NCI-H1417 treated with DMSO at 0.1 percent for 48 hours (cell line): ENCODE measurements at places on chromosomes 3 and 15.

DNA sequence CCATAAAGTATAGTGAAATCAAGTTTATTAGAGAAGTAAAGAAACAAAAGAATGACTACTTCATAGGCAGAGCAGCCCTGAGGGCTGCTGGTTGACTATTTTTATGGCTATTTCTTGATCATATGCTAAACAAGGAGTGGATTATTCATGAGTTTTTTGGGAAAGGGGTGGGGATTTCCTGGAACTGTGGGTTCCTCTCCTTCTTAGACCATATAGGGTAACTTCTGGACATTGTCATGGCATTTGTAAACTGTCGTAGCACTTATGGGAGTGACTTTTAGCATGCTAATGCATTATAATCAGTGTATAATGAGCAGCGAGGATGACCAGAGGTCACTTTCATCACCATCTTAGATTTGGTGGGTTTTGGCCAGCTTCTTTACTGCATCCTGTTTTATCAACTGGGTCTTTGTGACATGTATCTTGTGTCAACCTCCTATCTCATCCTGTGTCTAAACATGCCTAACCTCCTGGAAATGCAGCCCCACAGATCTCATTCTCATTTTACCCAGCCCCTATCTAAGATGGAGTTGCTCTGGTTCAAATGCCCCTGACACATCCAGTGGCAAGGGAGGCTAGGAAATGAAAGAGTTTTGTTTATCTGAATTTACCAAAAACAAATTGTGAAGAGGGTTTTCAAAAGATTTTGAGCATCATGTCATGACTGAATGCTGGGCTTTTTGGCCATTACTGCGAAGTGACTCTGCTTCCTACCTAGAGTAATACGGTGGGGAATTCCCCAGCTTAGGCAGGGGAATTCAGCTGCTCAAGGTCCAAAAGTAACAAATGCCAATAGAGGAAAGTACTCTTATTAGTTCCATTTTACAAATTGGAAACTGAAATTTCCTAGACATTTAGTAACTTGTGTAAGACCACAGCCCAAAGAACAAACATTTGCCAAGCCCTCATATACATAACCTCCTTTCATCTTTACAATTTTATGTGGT lies 6.2 kb upstream of the SPSB4 start:
- DNase-seq: no peak

GRCh38 chr3:187739561-187740332 lies 5.5 kb downstream of the BCL6 start:
- no peak for DNase-seq

- no peak for DNase-seq
These were observed 159.9 kb downstream of the KLF13 start for GRCh38 chr15:31486506-31486905.

DNA sequence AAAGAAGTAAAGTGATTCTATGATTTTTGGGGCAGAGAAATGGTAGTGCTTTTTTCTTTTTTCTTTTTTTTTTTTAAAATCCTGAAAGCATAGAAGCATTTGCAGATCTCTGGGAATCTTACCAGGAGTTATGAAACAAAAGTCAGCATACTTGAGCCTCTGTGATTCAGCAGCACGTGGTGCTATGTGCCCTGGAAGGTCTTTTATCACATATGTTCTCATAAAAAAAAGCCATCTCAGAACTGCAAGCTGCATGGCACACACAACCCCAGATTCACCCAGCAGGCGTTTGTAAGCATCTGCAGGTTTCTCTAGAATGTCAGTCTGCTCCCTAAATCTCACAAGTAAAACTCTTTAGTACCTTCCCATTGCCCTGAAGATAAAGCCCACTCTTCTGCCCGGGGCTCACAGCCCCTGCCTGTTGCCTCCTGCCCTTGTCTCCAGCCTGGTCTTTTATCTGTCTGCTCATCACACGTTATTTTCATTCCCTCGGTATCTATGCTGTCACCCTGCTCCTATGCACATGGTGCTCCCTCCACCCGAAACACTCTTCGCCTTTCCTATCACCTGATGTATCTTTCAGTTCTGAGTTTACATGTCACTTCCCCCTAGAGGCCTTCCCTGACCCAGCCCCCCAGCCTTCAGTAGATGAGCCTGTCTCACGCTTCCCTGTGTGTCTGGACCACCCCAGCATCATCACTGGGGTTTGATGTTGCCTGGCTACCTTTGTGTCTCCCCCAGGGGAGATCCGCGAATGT lies 72.4 kb downstream of the CHDH start:
- no peak for DNase-seq

- no peak for DNase-seq
These were observed 79.3 kb upstream of the GMNC start for GRCh38 chr3:190941694-190942260.

- DNase-seq: no peak
These were observed 4.1 kb upstream of the CLASP2 start for GRCh38 chr3:33722191-33722590.

DNA sequence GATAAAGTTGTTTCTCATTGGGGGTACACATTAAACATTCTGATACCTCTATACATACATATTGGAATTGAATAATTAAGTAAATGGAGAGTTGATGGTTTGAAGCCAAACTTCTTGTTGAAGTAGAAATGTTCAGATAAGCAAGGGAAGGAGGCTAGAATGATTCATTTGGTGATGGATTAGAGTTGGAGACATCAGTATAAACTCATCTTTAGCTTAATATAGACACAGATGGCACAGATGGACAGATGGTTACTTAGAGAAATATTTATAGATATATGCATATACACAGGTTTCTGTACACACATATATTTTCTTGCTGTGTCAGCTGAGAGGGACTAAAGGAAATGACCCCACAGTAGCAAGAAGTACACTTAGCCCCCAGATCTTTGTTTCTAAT lies 69.5 kb downstream of the LRRC49 start:
- no peak for DNase-seq

- DNase-seq: no peak
These were observed 19.9 kb downstream of the EEFSEC start for GRCh38 chr3:128173200-128173599.

DNA sequence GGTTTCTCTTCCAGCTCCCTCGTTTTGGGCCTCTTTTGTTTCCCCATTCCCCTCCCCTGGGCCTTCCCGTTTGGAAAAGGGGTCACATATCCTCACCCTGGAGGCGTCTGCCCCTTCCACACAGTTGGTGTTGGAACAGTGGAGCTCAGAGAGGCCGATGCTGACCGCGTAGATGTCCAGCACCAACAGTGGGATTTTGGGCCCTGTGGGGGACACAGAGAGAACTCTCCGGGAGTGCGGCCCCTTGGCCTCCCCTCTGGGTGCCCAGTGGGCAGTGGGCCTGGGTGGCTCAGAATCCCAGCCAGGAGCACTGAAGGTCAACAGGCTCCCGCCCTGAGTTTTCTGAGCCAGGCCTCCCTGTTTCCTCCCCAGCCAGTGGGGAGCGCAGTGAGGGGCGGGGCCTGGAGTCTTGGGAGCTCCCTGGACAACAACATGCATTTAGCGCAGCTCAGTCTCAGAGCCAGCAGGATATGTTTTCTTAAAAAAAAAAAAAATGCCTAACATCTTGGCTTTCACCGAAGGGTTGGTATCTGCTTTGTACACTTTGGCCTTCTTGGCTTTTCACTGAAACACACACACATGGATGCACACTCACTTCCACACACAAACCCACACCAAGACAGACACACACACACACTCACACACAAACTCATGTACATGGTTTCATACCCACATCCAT lies 670 bp upstream of the ISLR start:
- DNase-seq: no peak

DNA sequence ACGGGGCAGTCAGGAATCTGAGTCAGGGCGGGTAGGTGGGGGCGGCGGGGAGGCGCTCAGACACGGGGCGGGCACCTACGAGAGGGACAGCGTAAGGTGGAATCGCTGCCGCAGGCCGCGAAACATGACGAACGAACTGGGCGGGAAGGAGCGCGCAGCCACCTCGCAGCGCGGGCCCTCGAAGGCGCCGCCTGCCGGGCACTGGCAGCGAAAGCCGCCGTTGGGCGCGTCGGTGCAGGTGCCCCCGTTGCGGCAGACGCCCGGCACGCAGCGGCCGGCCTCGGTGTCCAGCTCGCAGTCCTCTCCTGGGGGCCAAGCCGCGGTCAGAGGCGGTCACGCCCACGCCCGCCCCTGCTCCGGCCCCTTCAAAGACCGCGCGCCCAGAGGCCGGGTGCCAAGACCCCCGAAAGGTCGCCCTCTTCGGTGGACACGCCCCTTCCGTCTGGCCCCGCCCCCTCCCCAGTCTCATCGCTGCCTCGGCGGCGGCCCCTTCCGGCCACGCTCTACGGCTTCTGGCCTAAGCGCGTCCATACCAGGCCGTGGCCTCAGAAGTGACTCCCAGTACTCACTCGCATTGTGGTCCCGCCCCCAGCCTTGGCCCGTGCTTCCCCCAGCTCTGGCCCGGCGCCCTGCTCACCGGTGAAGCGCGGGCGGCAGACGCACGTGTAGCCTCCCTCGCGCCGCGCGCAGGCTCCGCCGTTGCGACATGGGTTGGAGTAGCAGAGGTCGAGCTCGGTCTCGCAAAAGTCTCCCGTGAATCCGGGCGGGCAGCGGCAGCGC lies 6.4 kb downstream of the CELSR3 start:
- DNase-seq: no peak

DNA sequence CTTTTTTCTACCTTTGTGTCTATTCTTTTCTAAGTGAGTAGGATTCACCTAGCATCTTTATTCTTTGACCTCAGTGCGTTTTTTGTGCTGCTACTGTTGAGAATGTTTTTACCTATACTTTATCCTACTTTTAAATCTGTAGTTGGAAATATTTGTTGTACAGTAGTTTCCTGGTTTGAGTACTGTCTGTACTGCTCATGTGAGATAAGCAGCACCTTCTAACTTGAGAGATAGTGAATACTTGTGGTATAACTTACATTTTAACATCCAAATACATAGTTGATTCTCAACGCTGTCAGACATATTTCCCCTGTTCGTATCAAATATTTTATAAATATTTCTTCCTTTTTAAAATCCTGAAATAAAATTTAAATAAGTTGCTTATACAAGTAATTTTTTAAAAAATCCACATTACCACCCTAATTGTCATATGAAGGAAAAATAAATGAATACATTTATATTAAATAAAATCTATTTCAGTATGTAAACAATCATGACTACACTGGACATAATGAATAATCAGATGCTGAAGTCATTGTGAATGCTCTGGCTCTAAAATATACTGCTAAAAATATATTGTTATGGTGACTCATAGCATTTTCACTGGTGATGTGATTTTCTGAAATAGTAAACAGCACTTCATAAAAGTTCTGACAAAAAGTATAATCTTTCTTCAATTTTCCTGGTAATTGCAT lies 17.4 kb downstream of the ATP11B start:
- no peak for DNase-seq

DNA sequence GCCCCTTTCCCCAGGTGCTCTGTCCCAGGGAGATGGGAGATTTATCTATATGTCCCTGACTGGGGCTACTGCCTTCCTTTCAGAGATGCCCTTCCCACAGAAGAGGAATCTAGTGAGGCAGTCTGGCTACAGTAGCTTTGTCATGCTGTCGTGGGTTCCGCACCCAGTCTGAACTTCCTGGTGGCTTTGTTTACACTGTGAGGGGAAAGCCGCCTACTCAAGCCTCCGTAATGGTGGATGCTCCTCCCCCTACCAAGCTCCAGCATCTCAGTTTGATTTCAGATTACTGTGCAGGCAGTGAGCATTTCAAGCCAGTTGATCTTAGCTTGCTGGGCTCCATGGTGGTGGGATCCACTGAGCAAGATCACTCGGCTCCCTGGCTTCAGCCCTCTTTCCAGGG lies 35.4 kb upstream of the SLC7A14 start:
- DNase-seq: no peak

- DNase-seq: no peak
These were observed 152.3 kb downstream of the CACNA2D3 start for GRCh38 chr3:54274607-54275006.

GRCh38 chr15:62462268-62462667 lies 297.2 kb upstream of the C2CD4B start:
- DNase-seq: no peak

DNA sequence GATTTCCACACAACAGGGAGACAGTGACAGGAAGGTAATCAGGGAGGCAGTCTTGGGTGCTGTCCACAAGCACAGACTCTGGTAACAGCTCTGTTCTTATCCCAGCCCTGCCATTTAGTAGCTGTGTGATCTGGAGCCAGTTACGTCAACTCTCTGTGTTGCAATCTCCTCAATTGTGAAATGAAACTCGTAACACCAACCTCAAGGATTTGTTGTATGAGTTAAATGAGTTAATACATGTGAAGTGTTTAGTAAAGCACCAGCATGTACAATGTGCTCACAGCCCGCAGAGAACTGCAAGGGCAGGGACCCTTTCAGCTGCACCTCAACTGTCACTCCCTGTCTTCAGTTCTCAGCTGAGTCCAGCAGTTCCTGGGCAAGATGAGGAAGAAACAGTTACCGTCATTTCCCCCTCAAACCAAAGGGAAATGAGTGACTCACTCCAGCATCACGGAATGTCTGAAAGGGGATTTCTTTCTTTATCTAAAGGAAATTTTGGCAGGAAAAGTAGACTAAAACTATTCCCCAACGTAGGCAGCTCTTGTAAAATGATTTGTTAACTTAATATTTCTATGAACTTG lies 39.9 kb upstream of the MB21D2 start:
- no peak for DNase-seq

GRCh38 chr3:37519236-37519635 lies 342.4 kb upstream of the CTDSPL start:
- DNase-seq: no peak

- DNase-seq: no peak
These were observed 25.1 kb upstream of the FSTL1 start for GRCh38 chr3:120475722-120476377.

DNA sequence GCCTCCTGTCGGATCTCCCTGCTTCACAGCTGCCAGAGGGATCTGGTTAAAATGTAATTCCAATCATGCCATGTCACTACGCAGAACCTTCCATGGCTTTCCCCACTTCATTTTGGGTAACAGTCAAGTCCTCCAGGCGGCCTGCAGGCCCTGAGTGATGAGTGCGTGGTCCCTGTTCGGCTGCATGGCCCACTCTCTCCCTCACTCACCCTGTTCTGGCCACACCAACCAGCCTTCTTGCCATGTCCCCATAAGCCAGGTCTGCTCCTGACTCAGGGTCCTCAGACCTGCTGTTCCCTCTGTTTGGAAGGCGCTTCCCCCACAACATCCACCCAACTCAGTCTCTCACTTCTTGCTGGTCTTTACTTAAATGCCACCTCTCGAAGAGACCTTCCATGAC lies 41.6 kb upstream of the LINGO1 start:
- DNase-seq: no peak

GRCh38 chr3:50516440-50516871 lies 13.0 kb upstream of the CACNA2D2 start:
- DNase-seq: no peak

GRCh38 chr3:5165698-5166097 lies 21.8 kb upstream of the EDEM1 start:
- DNase-seq: no peak

DNA sequence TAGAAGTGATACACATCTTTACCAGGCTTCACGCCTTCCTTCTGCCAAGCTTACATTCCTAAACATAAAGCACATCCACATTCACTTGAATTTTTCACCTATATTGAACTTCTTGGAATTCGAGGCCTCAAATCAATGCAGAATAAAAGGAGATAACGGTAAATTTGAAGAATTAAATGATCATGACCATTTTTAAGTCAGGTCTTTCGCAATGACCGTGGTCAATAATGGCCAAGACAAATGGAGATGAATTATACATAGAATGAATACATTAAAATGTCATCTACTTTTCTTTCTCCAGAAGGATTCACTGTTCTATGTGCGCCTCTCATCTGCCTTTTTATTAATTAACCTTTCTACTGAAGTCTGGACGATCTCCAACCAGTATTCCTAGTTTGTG lies 5.3 kb upstream of the GOLGA8A start:
- no peak for DNase-seq

- no peak for DNase-seq
These were observed 8.3 kb downstream of the PLD1 start for GRCh38 chr3:171801738-171802589.
